Activated naive CD4-positive, alpha-beta T cell treated with anti-CD3 and anti-CD28 coated beads for 36 hours (primary cell): ENCODE measurements at places on chromosomes 1 and 21. TPM values are rescaled to one million over a fixed set of nuclear protein-coding genes. Genes with fewer than 3 reads are reported as not detected.

The FHAD1 gene
- 0.45 TPM for total RNA-seq

The OBSCN gene
- total RNA-seq = 11.5 TPM

The ZYG11A gene
- 0.05 TPM for total RNA-seq

The ALX3 gene
- total RNA-seq = not detected

The IL20 gene
- not detected for total RNA-seq

The CRYAA gene
- not detected for total RNA-seq

The TAS1R3 gene
- 0.14 TPM for total RNA-seq

The KRTAP19-3 gene
- not detected for total RNA-seq

The TNFRSF9 gene
- 10.5 TPM for total RNA-seq

The FAM167B gene
- total RNA-seq = 0.38 TPM

The FAM72D gene
- 34.7 TPM for total RNA-seq

The SH2D1B gene
- total RNA-seq = not detected

The GBP3 gene
- total RNA-seq = 1.4 TPM

The ICOSLG gene
- 1.9 TPM for total RNA-seq

The CCDC190 gene
- not detected for total RNA-seq

The KCNT2 gene
- not detected for total RNA-seq

The PODN gene
- total RNA-seq = not detected

The TRIM67 gene
- total RNA-seq = not detected

The CFAP141 gene
- not detected for total RNA-seq

The XPR1 gene
- total RNA-seq = 14.8 TPM

The GPR52 gene
- 0.20 TPM for total RNA-seq

The FNDC7 gene
- 0.05 TPM for total RNA-seq

The CELA2A gene
- total RNA-seq = not detected

The RHOU gene
- 0.17 TPM for total RNA-seq

The COL24A1 gene
- total RNA-seq = not detected

The ACBD3 gene
- total RNA-seq = 15.0 TPM

The FAM151A gene
- not detected for total RNA-seq

The KRTAP13-2 gene
- total RNA-seq = not detected

The GLIS1 gene
- total RNA-seq = not detected

The DDAH1 gene
- total RNA-seq = not detected

The DNAH14 gene
- total RNA-seq = 0.38 TPM

The NVL gene
- 29.9 TPM for total RNA-seq

The ANKRD65 gene
- total RNA-seq = not detected

The CHRM3 gene
- not detected for total RNA-seq

The FAM177B gene
- not detected for total RNA-seq

The KIAA0040 gene
- 19.5 TPM for total RNA-seq

The SGIP1 gene
- total RNA-seq = not detected

The GPR37L1 gene
- not detected for total RNA-seq

The S100A3 gene
- total RNA-seq = not detected

The FCRL2 gene
- not detected for total RNA-seq

The HMGN2 gene
- 883 TPM for total RNA-seq
